Endothelial cell (in vitro differentiated cells): ENCODE measurements at places on chromosomes 1 and 21.

DNA sequence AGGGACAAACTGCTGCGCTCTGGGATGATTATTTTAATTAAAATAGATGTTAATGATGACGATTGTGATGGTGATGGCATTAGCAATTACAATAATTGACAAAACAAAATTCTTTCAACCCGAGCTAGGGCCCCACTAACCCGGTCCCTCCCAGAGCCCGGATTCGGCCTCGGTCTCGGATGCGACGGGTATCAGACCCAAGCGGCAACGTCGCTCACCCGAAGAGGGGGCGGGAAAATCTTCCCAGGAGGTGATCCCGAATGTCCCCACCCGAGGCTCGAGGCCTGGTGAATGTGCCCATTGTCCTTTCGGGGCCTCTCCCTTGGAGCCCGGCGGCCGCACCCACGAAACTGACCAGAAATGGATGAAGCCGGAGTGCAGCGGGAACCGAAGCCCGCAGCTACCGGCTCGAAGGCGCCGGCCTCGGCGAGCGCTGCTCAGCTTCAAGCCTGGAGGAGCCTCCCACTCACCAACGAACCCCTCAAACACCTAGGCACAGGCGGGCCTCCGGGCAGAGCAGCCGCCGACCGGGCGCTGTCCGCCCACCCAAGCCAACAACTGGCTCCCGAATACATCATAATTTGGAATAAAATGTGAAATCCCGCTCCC lies 1.2 kb downstream of the TAL1 start:
- peaks cover 72% of the 10 kb centered on the region for H3K4me1 ChIP-seq
- peak overlapping the region; percentile 100 for H3K27ac ChIP-seq
- no peak for DNase-seq

- peak overlapping the region; percentile 96 for H3K27ac ChIP-seq
- peaks cover 7% of the 10 kb centered on the region for H3K27me3 ChIP-seq
- H3K36me3 ChIP-seq = peaks cover 20% of the 10 kb centered on the region
- peak overlapping the region; percentile 93 for H3K4me3 ChIP-seq
- peaks cover 5% of the 10 kb centered on the region for H3K4me1 ChIP-seq
These were observed 543 bp downstream of the TMEM9 start for GRCh38 chr1:201153474-201154388.

- H3K4me1 ChIP-seq = no peaks in the 10 kb centered on the region
- H3K27me3 ChIP-seq = no peaks in the 10 kb centered on the region
- no peak overlapping the region for H3K4me3 ChIP-seq
- DNase-seq = no peak
- no peak overlapping the region for H3K27ac ChIP-seq
- no peaks in the 10 kb centered on the region for H3K36me3 ChIP-seq
These were observed 40.8 kb downstream of the PTPRC start for GRCh38 chr1:198679535-198680173.

GRCh38 chr21:34522284-34522683 lies 10.3 kb upstream of the KCNE1 start:
- no peak for DNase-seq
- H3K4me3 ChIP-seq = no peak overlapping the region
- no peak overlapping the region for H3K27ac ChIP-seq
- H3K4me1 ChIP-seq = peaks cover 36% of the 10 kb centered on the region

GRCh38 chr1:241612533-241613477 lies 27.4 kb downstream of the CHML start:
- no peak for DNase-seq
- H3K36me3 ChIP-seq = no peaks in the 10 kb centered on the region
- H3K4me1 ChIP-seq = peaks cover 12% of the 10 kb centered on the region
- H3K27ac ChIP-seq = no peak overlapping the region

DNA sequence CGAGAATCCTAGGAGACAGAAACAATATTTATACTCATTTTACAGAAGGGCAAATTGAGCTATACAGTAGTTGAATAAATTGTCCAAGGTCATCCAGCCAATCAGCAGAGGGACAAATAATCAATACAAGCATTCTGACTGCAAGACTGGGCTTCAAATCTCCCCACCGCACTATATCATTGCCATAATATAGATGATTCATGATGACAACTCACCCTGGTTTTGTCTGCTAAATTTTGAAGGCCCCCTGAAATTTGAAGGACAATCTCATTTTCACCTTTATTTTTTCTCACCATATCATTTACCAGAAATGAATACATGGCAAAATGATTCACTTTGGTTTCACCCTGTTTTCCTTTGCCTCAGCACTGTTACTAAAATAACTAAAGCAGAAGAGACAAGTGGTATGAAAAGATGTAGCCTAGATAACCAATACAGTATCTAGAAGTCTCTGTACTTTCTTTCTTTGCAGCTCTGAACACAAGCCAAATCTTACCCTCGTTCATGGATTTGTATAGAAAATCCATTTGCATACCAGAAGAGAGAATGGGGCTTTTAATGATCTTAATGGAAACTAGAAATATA lies 292.5 kb downstream of the TTLL7 start:
- DNase-seq = no peak
- no peak overlapping the region for H3K27ac ChIP-seq
- peaks cover 4% of the 10 kb centered on the region for H3K4me1 ChIP-seq
- H3K27me3 ChIP-seq = peaks cover 1% of the 10 kb centered on the region
- no peaks in the 10 kb centered on the region for H3K36me3 ChIP-seq
- no peak overlapping the region for H3K4me3 ChIP-seq

GRCh38 chr1:91997607-91998195 lies 32.1 kb upstream of the EPHX4 start:
- no peaks in the 10 kb centered on the region for H3K4me1 ChIP-seq
- DNase-seq = peak; percentile 40
- no peaks in the 10 kb centered on the region for H3K27me3 ChIP-seq
- peak overlapping the region; percentile 22 for H3K27ac ChIP-seq
- H3K36me3 ChIP-seq = no peaks in the 10 kb centered on the region
- H3K4me3 ChIP-seq = no peak overlapping the region

DNA sequence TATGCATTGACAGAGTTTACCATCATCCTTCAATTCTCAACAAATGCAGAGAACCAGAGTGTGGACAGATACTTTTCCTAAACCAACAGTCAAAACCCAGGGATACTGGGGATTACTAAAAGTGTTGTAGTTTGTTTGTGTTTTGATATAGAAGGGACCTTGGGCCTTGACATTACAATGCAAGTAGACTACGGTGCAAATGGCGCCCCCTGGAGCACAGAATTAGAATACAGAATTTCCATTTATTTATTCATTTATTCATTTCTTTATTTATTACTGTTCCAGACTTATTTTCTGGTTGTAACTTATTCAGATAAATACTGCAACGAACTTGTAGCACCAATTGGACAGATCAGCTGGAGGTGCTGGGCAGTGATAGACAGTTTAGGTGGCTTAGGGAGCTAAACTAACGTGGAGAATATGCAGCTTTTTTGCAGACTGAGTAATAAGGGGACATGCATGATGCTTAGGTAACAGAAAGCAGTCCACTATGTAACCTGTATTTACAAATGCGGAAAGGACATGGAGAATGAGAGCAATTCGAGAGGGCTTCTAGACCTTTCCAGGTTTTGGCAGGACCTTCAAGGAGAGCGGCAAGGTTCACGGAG lies 42.6 kb downstream of the KIRREL1 start:
- no peak overlapping the region for H3K27ac ChIP-seq
- H3K27me3 ChIP-seq = peaks cover 9% of the 10 kb centered on the region
- H3K4me1 ChIP-seq = peaks cover 64% of the 10 kb centered on the region

DNA sequence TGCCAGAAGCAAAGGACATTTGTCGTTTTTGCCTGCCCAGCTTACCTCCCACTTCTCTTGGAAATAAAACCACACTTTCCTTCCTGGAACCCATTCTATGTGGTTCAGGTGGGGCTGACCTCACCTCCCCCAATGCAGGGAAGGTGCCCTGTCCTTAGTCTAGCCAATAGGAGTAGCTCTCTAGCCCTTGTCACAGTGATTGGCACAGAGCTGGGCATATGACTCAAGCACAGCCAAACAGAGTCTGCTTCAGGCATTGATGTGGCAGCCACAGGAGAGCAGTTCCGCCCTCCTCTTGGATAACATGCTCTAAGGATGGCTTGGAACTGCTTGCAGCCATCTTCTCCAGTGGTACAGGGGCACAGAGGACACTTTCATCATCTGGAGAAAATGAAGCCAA lies 134.0 kb downstream of the LRIG2 start:
- no peak overlapping the region for H3K27ac ChIP-seq
- H3K27me3 ChIP-seq = peaks cover 2% of the 10 kb centered on the region
- peaks cover 17% of the 10 kb centered on the region for H3K4me1 ChIP-seq
- no peaks in the 10 kb centered on the region for H3K36me3 ChIP-seq

DNA sequence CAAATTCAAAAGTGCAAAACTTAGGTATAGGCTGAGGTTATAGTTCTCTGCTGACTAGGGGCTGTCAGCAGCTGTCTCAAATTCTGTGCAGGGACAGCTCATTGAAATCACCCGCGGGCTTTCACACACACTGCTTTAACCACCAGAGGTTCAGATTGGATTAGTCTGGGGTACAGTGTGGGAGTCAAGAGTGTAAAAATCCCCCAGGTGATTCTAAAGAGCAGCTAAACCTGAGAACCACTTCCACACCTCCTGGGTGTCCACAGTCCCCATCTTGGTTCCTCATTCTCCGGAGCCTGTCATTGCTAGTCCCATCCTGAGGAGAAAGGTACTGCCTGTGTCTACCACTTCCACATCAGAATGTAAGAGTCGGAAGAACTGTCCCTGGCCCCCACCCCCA lies 9.9 kb upstream of the TDRD10 start:
- H3K27ac ChIP-seq = peak overlapping the region; percentile 97
- no peak for DNase-seq
- peaks cover 42% of the 10 kb centered on the region for H3K36me3 ChIP-seq
- H3K27me3 ChIP-seq = peaks cover 14% of the 10 kb centered on the region
- H3K4me3 ChIP-seq = peak overlapping the region; percentile 77
- H3K4me1 ChIP-seq = peaks cover 81% of the 10 kb centered on the region

DNA sequence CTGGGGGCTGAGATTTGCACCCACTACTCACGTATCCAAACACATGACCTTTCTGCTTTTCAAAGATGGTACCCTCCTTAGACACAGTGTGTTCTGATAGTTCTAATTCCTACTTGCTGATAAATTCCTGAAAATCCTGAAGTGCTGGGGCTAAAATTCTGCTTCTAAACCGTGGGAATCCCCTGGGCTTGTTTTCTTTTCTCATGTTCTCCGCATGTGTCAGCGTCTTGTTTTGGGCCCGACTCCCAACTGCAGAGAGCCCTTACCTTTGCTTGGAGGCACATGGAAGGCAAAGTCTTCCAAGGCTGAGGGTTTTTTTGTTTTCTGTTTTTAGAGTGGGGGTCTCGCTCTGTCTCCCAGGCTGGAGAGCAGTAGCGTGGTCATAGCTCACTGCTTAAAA lies 27.2 kb downstream of the PSMG1 start:
- H3K4me3 ChIP-seq = no peak overlapping the region
- peaks cover 3% of the 10 kb centered on the region for H3K4me1 ChIP-seq
- no peak for DNase-seq
- H3K27ac ChIP-seq = no peak overlapping the region
- H3K36me3 ChIP-seq = no peaks in the 10 kb centered on the region

- H3K27ac ChIP-seq = no peak overlapping the region
- no peaks in the 10 kb centered on the region for H3K4me1 ChIP-seq
- no peak overlapping the region for H3K4me3 ChIP-seq
- H3K36me3 ChIP-seq = peaks cover 9% of the 10 kb centered on the region
- no peaks in the 10 kb centered on the region for H3K27me3 ChIP-seq
These were observed 73.7 kb downstream of the SPATA46 start for GRCh38 chr1:162303004-162303344.

DNA sequence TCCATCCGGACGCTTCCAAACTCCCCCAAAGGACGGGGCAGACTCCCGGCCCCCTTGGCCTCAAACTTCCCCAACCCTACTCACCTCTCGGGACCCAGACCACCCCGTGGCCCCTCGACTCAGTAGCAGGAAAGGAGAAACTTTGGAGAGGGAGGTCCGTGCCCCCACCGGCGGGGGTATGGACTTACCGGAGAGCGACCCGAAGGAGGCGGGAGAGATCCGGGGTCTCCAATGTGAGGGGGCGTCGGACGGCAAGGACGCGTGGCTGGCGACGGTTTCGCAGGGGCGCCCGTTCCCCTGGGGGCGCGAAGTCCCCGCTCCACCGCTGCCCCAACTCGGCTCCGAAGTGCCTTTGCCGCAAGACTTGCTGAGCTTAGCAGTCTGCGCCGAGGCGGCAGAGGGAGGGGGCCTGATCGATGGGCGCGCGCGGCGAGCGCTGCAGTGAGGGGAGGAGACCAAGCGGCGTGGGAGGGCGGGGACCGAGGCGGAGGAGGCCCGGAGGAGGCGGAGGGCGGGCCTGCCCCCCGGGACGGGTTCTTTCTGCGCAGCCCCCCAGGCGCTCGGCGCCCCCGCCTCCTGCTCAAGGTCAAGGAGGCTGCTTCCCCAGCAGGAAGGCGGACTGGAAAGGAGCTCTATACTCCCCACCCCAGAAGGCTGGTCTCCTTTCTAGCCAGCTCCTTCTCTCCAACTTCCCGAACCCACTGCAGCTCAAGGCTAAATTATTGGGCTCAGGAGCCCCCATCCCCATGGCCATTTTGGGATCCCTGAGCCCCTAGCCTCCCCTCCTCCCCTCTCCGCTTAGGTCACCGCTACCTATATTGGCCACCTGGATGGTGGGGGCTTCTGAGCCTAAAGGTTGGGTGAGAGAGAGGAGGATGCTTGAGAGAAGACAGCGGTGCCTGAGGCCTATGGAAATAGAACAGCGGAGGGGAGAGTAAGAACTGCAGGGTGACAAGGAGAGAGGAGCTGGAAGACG lies at the start of gene SYT2:
SYT2 (minus strand) TSS at position 385 of the 976 bp plus-strand sequence. CDS start 104,682 bp downstream, outside the sequence.
- no peaks in the 10 kb centered on the region for H3K36me3 ChIP-seq
- H3K27me3 ChIP-seq = peaks cover 7% of the 10 kb centered on the region
- H3K27ac ChIP-seq = no peak within 1 kb of the TSS
- DNase-seq = peak; percentile 57
- H3K4me1 ChIP-seq = peaks cover 25% of the 10 kb centered on the region

DNA sequence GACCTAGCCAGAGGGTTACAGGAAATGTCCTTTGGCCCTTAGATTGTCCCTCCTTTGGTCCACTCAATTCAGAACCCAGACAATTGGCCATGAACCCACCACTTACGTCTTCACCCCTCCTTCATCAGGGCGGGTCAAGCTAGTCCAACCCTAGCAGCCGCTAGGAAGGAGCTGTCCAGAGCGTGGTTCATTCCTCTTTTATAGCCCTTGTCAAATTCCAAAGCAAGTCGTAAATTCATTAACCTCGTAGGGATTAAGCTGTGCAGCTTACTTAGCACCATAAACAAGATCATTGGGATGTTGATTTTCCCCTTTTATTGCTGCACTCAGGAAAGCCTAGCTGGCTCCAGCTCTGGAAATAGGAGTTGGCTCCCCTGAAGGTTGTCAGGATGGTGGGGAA lies 90.1 kb downstream of the TMEM53 start:
- H3K27ac ChIP-seq = no peak overlapping the region
- H3K36me3 ChIP-seq = peaks cover 4% of the 10 kb centered on the region
- H3K4me1 ChIP-seq = peaks cover 12% of the 10 kb centered on the region

GRCh38 chr21:32372755-32373154 lies 20.1 kb downstream of the URB1 start:
- no peak overlapping the region for H3K4me3 ChIP-seq
- no peak for DNase-seq
- H3K4me1 ChIP-seq = peaks cover 6% of the 10 kb centered on the region
- H3K27ac ChIP-seq = no peak overlapping the region
- no peaks in the 10 kb centered on the region for H3K27me3 ChIP-seq

DNA sequence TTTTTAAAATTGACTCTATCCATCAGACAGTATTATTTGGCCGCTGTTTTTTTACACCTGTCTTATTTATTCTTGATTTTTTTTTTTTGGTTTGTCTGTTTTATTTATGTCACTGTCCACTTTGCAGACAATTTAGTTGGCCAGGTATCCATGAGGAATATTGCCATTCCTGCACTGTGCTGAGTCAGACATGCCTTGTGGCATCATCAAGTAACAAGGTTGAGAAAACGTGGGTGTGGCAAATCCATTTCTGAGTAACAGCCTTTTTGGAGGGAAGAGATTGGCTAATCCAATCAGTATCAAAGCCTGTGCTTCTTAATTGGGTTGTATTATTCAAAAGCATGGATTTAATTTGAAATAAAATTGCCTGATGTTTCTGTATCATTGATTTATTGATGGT lies 463.1 kb downstream of the USP25 start:
- H3K4me1 ChIP-seq = peaks cover 26% of the 10 kb centered on the region
- H3K4me3 ChIP-seq = no peak overlapping the region
- no peak for DNase-seq
